Posterior vena cava (tissue), 2 donors: ENCODE measurements at places on chromosomes 7 and 10. TPM values are rescaled to one million over a fixed set of nuclear protein-coding genes. Genes with fewer than 3 reads are reported as not detected.

The FAM131B gene
- 1.5 TPM for total RNA-seq

The CYP26C1 gene
- total RNA-seq: not detected

The GARIN1A gene
- total RNA-seq: 3.0 TPM

The PRR15 gene
- total RNA-seq: 0.88 TPM

The RET gene
- total RNA-seq: 1.0 TPM

The EIF3B gene
- total RNA-seq: 90.1 TPM

The CFAP69 gene
- 13.0 TPM for total RNA-seq

The H2BK1 gene
- total RNA-seq: 1.1 TPM

The ARHGAP19 gene
- 7.6 TPM for total RNA-seq

The ADAM22 gene
- total RNA-seq: 18.4 TPM

The GPR37 gene
- 0.19 TPM for total RNA-seq

The LBX1 gene
- total RNA-seq: not detected

The GLRX3 gene
- total RNA-seq: 73.8 TPM

The NMT2 gene
- 15.1 TPM for total RNA-seq

The CELF2 gene
- total RNA-seq: 80.6 TPM

The SPOCK2 gene
- total RNA-seq: 4.5 TPM

The AHR gene
- total RNA-seq: 73.9 TPM

The THNSL1 gene
- 1.9 TPM for total RNA-seq

The SLC29A3 gene
- 6.2 TPM for total RNA-seq

The UCMA gene
- total RNA-seq: not detected

The BNIP3 gene
- total RNA-seq: 26.8 TPM

The AOAH gene
- total RNA-seq: 6.1 TPM

The PDE6C gene
- not detected for total RNA-seq

The IMMP2L gene
- total RNA-seq: 15.9 TPM

The ST8SIA6 gene
- total RNA-seq: 3.1 TPM

The OR2A5 gene
- not detected for total RNA-seq

The DMBT1 gene
- not detected for total RNA-seq
